Activated T-cell treated with anti-CD3 and anti-CD28 coated beads, Interleukin-2, amount 50 U/mL, for 48 hours (primary cell): ENCODE measurements at places on chromosomes 3 and 15.

- no peak for DNase-seq
These were observed 136.3 kb downstream of the IMPG2 start for GRCh38 chr3:101184111-101184510.

GRCh38 chr15:48481802-48482201 is 150.6 kb downstream of the DUT start:
- DNase-seq, result no peak

GRCh38 chr15:85026304-85027032 is 44.8 kb downstream of the PDE8A start:
- DNase-seq, result no peak

DNA sequence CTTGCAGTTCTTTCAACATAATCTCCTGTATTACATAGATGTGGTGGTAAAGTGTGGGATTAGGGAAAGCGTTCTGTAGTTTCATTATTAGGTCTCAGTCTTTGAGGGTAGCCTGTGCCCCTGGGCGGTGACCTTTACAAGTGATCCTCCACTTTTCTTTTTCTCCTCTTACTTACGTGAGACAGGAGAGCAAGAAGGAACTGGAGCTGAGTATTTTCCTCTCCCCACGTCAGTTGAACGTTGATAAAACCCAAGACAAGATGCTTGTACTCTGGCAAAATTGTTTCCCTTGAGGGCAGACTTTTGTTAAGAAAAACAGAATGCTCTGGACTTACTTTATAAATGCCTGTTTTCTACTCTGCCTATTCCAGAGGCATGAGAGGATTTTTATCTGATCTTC is 378.7 kb downstream of the ZNF385D start:
- DNase-seq, result no peak

DNA sequence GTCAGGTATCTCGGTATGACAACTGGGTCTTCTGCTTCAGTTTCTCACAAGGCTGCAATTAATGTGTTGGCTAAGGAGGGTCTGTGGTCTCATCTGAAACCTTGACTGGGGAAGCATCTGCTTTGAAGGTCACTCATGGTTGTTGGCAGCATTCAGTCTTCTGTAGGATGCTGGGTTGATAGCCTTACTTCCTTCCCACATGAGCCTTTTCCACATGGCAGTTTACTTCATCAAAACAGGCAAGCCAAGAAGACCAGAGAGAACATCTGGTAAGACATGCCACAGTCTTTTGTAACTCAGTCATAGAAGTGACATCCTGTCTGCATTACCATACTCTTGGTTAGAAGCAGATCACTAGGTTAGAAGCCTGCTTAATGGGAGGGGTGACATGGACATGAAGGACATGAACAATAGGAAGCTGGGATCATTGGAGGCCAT is 49.5 kb downstream of the CMC1 start:
- DNase-seq, result no peak

DNA sequence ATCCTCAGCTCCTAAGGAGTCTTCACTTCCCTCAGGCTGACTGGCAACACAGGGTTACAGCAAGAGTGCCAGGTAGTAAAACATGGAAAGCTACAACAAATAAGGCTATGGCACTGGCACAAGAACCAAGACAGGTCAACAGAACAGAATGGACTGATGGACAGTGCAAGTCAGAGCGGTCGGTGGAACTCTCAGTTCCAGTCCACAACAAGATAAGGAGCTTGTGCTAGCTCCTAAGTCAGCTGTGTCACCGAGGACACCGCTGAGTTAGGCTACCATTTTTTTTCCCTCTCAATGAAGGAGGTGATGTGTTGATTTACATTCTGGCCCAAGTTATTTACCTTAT is 55.9 kb upstream of the LIMD1 start:
- DNase-seq, result no peak

DNA sequence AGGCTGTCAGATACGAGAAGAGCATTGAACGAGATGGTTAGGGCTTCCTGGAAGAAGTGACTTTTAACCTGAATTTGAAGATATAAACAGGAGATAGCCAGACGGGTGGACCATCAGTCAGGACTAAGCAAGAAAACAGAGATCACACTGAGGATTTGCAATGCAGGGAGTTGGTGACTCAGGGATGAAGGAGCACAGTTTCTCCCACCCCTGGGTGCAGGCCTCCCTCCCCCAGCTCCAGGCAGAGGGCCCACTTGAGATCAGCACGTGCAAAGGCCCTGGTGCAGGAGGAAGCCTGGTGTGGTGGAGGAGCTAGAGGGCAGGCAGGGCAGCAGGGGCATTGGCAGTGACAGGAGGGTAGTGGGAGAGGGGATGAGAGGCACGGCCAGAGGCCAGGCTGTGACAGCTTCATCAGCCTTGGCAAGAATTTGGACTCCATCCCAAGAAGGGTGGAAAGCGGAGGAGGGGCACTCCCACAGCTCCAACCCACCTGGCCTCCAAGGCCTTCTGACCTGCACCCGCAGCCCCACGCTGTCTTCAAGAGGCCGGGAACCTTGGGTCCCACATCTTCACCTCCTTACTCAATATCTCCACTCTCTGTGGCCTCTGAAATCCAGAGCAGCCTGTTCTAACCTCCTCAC is 8.7 kb upstream of the PCSK6 start:
- DNase-seq, result no peak

DNA sequence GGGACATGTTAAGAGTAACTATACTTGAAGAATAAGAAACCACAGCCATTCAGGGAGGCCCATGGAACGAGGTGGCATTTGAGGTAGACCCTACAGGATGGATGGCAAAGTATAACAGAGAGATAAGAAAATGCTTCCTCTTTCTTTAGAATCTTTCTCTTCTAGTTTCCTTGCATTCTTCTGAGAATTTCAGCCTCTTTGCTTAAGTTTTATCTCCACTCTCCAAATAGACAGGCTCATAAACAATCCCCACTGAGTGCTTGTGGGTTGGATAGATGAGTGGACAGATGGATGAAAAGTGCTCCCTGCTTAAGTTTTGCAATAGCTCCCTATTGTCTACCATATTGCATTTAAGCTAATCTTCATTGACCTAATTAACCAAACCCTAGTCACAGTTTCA is 103.7 kb downstream of the MEX3B start:
- DNase-seq, result no peak

GRCh38 chr3:119681279-119681678 is 4.1 kb upstream of the COX17 start:
- DNase-seq, result no peak

- DNase-seq, result no peak
These were observed 1074.8 kb upstream of the ALCAM start for GRCh38 chr3:104291878-104292277.

- DNase-seq, result no peak
These were observed 1.2 kb upstream of the RYK start for GRCh38 chr3:134251731-134252391.

DNA sequence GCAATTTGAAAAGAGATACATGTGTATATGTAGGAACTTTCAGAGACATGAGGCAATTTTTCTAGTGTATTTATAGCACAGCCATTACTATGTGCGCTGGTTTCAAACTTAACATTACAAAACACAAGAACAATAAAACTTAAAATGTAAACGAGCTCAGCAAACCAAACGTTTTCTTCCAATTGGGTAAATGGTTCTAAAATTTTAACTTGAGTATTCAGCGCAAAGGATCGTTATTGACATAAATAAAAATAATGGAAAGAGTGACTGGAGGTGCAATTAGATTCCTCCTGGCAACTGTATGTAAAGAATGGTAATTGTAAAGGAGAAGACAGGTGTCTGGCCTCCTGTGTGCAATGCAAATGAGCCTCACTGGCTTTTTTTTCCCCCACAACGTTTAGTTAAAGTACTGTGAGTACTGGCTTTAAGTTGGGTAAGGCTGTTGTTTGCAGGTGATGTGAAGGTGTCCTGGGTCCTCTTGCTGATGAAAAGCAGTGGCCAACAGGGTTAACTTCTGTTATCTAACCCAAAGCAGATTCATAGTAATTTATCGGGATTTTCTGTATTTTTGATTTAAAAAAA is 14.1 kb upstream of the GADL1 start:
- no peak for DNase-seq

GRCh38 chr15:71051539-71051938 is 63.7 kb upstream of the THSD4 start:
- no peak for DNase-seq

DNA sequence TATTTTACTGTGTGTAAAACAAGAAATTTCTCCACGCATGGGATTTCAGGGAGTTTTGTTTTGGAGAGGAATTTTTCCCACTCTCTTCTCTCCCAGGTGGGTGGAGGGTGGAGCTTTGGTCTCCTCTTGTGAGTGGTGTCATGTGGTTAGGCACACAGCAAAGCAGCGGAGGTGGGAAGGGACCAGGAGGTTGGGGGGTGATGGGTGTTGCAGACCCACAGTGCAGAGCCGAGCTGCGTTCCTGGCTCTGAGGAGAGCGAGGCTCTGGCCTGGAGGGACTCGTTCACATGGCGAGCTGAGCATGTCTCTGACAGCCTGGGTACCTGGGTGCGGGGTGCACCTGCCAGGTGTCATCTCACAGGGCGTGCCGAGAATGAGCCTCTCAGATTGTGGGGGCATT is 87.8 kb downstream of the RYR3 start:
- DNase-seq, result no peak

DNA sequence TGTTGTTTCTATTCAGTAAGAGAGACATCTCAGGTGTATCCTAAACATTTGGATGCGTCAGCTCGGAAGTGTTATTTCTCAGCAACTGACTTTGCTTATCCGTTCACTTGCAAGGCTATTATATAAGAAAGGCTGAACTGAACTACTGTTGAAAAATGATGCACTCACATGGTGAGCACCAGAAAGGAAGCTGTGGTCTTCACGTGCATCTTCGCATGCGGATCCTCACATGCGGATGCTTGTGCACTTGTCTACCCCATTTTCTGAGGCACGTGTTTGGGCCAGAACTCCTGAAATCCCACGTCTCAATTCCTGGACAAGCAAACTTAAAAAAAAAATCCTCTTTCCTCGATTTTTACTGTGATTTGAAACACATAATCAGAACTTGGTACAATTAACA is 63.2 kb downstream of the PDZRN3 start:
- DNase-seq, result no peak

DNA sequence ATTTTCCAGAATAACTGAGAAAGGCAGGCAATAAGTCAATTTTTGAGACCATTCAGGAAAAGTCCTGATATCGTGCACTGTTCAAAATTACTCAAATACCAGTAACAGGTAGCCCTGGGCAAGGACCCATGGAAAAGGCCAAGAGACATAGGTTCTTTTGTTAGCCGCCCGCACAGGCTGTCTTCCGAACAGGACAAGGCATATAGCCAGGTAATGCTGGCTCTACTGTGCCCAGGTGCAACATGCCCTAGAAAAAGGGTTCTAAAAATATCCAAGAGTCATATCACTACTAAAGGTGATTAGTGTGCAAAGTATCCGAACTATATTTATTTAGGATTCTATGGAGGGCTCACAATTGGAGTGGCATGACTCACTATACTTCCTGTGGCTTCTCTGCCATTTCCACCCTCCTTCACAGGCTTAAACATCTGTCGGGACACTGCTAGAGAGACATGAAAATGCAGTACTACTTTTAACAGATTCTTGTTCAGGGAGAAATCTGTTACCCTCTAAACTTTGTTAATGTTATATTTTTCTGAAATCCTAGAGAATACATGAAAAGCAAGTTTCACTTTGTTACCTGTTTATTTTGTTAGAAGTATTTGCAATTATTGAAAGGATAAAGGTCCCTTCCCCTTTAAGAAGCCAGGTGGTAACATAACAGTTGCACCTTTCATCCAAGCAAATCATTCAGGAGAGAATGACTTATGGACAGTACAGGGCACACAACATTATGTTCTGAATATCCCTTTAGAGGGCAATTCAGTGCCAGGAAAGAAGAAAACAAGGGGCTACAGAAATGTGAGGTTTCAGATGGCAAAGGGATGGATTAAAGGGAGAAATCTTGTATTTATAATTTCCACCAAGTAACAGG is 293.3 kb upstream of the THBS1 start:
- no peak for DNase-seq

- DNase-seq, result no peak
These were observed 293.5 kb downstream of the SOX2 start for GRCh38 chr3:182005219-182005618.

DNA sequence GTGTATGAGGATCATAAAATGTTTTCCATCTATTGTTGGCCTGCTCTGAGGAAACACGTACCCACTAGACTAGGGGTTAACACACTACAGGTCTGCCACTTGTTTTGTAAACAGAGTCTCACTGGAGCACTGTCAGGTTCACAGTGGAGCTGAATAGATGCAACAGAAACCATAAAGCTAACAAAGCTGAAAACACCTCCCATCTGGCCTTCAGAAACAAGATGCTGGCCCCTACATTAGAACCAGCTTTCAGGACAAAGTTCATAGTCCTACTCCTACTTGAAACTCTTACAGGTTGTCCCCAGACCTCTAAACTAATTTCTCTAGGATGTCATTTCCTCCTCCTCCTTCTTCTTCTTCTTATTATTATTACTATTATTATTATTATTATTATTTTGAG is 42.3 kb downstream of the SNX4 start:
- no peak for DNase-seq

DNA sequence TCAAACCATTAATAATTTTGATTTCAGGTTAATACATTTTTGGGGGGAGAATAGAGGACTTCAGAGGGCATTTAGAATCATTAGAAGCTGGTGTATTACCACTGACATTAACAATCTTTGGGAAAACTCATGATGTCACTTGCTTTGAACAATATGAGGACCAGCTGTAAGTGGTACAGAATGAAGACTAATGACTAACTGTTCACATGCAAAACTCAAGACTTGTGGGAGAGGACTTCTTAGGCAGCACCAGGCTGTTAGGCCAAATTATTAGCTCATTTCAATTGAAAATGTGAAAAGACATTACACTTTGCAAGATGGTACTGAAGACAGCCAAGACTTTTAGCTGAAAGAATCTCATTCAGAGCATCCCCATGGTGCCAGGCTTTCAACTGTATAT is 426.2 kb upstream of the ADAMTS9 start:
- no peak for DNase-seq

- no peak for DNase-seq
These were observed 15.9 kb upstream of the SACM1L start for GRCh38 chr3:45673273-45673672.

- no peak for DNase-seq
These were observed 81.4 kb downstream of the SERPINI1 start for GRCh38 chr3:167816953-167817352.
